ENCODE measurements at places on chromosomes 4 and X.

DNA sequence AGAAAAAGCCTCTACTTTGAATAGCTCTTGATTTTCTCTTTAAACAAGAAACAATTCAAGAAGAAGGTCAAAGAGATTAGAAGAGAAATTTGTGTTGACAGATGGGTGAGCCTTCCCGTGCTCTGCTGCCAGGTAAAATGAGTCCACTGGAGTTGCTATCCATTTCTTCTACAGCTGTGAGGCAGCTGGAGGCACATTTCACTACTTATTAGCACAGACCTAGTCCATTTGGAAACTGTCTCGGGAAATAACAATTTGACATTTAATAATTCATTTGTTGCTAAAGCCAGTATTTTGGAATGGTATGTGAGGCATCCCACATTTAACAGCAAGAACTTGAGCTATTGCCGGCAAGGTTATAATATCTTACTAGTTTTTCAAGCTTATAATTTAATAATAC lies 396.8 kb upstream of the GRIA3 start:
- no peaks in the 10 kb centered on the region for H3K27me3 ChIP-seq
- no peak overlapping the region for H3K4me3 ChIP-seq
- no peaks in the 10 kb centered on the region for H3K4me1 ChIP-seq
- H3K27ac ChIP-seq, result no peak overlapping the region

- H3K36me3 ChIP-seq, result no peaks in the 10 kb centered on the region
- no peaks in the 10 kb centered on the region for H3K4me1 ChIP-seq
- H3K4me3 ChIP-seq, result no peak overlapping the region
- no peak overlapping the region for H3K27ac ChIP-seq
- DNase-seq, result no peak
Measured at GRCh38 chr4:65791111-65791811, 121.0 kb upstream of the EPHA5 start.

GRCh38 chrX:128728943-128729342 lies 676.7 kb upstream of the ACTRT1 start:
- no peak for DNase-seq
- no peak overlapping the region for H3K4me3 ChIP-seq
- no peak overlapping the region for H3K27ac ChIP-seq
- H3K4me1 ChIP-seq, result no peaks in the 10 kb centered on the region
- no peaks in the 10 kb centered on the region for H3K36me3 ChIP-seq
- H3K27me3 ChIP-seq, result no peaks in the 10 kb centered on the region

DNA sequence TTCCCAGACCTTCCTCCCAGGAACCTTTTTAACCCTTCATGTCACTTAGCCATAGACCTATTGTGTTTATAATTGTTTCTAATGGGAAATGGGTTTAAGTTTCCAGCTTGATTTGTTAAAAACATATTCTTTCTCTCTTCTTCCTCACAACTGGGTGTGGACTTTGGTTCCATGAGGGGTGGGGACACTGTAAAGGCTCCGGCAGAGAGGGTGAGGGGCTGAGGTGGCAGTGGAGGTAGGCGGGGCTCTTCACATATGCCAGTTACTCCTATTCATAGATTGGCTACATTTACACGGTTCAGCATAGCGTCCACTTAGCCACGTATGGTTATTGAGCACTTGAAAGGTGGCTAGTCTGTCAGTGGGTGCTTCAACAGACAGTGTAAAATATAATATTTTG lies 7.8 kb downstream of the INTS6L start:
- no peak overlapping the region for H3K27ac ChIP-seq
- DNase-seq, result no peak
- no peak overlapping the region for H3K4me3 ChIP-seq
- H3K4me1 ChIP-seq, result peaks cover 51% of the 10 kb centered on the region

DNA sequence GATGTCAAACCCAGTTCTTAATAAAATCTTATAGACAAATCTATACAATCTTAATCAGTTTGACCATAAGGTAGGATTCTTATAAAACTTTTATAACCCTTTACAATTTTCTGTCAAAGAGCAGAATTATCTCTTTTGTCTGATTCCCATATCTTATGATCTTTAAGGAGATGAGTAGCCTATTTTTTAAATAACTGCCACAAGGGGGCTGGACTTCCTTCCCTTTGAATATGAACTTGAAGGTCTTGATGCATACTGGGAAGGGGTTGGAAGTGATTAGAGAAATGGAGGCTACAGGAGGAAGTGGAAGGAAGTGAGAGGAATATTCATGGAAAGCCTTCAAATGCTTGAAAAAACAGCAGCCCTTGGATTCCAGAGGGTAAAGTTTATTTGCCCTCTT lies 111.1 kb downstream of the APOOL start:
- no peak overlapping the region for H3K4me3 ChIP-seq
- H3K27ac ChIP-seq, result no peak overlapping the region
- no peaks in the 10 kb centered on the region for H3K27me3 ChIP-seq
- DNase-seq, result no peak
- H3K36me3 ChIP-seq, result no peaks in the 10 kb centered on the region
- H3K4me1 ChIP-seq, result no peaks in the 10 kb centered on the region

GRCh38 chr4:107363125-107363524 lies 327.0 kb upstream of the DKK2 start:
- H3K27me3 ChIP-seq, result no peaks in the 10 kb centered on the region
- DNase-seq, result no peak

DNA sequence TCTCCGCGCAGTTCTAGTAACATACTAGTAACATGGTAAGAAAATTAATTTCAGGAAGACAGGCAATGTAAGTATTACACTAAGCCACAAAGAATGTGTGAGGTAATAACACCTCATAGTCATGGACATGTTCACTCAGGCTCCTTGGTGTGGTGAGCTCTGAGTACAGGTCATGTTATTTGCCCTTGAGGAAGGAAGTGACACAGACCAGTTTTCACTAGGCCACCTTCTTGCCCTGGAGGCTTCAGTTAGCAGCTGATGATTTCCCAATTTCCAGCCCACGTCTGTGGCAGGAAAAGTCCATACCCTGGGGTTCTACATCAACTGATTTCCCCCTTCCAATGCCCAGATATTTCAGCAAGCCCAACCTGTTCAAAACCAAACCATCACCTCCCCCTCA lies 6.7 kb downstream of the APOO start:
- no peak overlapping the region for H3K27ac ChIP-seq
- DNase-seq, result no peak
- no peaks in the 10 kb centered on the region for H3K27me3 ChIP-seq

DNA sequence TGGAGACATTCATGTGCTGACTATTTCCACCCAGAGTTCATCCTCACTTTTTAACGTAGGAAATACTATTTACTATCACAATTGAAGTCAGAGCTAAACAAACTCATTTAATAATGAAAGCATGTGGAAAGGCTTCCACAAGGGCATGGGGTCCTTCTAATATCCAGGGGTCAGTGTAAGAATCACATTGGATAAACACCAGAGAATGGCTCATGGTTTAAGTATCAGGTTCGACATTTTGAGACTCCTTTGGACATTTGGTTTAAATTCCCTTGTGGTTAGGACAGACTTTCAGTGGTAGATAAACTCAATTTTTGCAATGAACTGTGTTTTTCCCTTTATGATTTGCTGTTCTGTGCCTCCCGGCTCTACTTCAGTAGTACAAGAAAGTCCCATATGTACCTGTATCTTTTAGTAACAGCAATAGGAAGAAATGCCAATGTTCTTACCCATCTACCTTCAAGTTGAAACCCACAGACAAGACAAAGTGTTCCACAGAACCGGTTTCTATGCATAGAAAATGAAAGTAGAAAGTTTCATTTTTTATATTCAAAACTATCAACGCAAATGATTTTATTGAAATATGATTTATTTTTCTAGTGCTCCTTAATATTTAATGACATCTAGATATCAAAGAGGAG lies 589.0 kb upstream of the FAM241A start:
- no peaks in the 10 kb centered on the region for H3K4me1 ChIP-seq
- no peaks in the 10 kb centered on the region for H3K27me3 ChIP-seq
- H3K27ac ChIP-seq, result no peak overlapping the region

GRCh38 chrX:76279007-76279406 lies 106.1 kb downstream of the PBDC1 start:
- peak; percentile 4 for DNase-seq
- H3K27me3 ChIP-seq, result no peaks in the 10 kb centered on the region
- no peak overlapping the region for H3K4me3 ChIP-seq

DNA sequence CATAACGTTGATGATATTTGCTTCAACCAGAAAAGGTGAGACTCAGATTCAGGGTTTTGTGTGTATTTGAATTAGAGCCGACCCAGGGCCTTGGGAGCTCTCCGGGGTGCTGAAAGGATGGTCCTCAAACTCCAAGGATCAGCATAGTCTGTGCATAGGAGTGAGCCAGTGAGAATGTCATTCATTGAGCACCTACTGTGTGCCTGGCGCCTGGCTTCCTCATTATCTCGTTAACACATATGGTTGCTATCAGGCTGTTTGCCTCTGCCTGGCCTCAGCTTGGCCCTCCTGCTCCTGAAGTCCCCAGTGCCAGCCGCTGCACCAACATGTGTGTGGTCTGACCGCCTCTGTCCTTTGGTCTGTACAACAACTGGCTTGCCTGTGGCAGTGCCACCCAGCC lies 25.1 kb upstream of the JAKMIP1 start:
- no peaks in the 10 kb centered on the region for H3K4me1 ChIP-seq
- peaks cover 39% of the 10 kb centered on the region for H3K27me3 ChIP-seq
- DNase-seq, result no peak
- H3K36me3 ChIP-seq, result no peaks in the 10 kb centered on the region

GRCh38 chr4:2763511-2763967 lies 7.4 kb upstream of the TNIP2 start:
- no peak for DNase-seq
- no peaks in the 10 kb centered on the region for H3K27me3 ChIP-seq
- peak overlapping the region; percentile 54 for H3K4me3 ChIP-seq
- H3K4me1 ChIP-seq, result peaks cover 4% of the 10 kb centered on the region
- H3K36me3 ChIP-seq, result no peaks in the 10 kb centered on the region

- no peaks in the 10 kb centered on the region for H3K27me3 ChIP-seq
- H3K27ac ChIP-seq, result no peak overlapping the region
- no peaks in the 10 kb centered on the region for H3K36me3 ChIP-seq
- DNase-seq, result no peak
- H3K4me1 ChIP-seq, result no peaks in the 10 kb centered on the region
Measured at GRCh38 chr4:67375291-67375690, 170.0 kb downstream of the CENPC start.

DNA sequence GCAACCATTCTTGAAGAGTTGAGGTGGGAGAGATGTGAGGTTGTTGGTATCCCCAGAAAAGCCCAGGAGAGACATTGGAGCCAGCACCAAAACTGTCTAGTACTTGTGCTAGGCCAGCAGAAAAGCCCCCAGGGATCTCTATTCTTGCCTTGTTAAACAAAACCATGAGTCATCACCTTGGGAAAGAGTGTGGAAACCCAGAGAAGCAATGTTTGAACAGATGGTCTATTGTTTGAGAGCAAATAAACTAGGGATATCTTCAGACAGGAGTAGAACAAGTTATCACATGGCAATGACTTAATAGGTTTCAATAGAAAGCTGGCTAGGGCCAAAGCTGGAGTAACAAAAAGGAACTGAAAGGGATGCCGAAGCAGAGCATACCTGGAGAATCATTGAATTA lies 195.7 kb upstream of the CASK start:
- H3K36me3 ChIP-seq, result peaks cover 3% of the 10 kb centered on the region
- peaks cover 8% of the 10 kb centered on the region for H3K4me1 ChIP-seq
- no peaks in the 10 kb centered on the region for H3K27me3 ChIP-seq
- no peak overlapping the region for H3K4me3 ChIP-seq
- DNase-seq, result no peak
- H3K27ac ChIP-seq, result no peak overlapping the region

GRCh38 chr4:6546681-6547447 lies 28.1 kb upstream of the MAN2B2 start:
- no peaks in the 10 kb centered on the region for H3K4me1 ChIP-seq
- peaks cover 3% of the 10 kb centered on the region for H3K27me3 ChIP-seq
- DNase-seq, result peak; percentile 33
- no peak overlapping the region for H3K4me3 ChIP-seq

GRCh38 chrX:141811438-141811837 lies 26.7 kb upstream of the MAGEC3 start:
- no peaks in the 10 kb centered on the region for H3K27me3 ChIP-seq
- no peak overlapping the region for H3K4me3 ChIP-seq
- no peak for DNase-seq
- no peak overlapping the region for H3K27ac ChIP-seq
- no peaks in the 10 kb centered on the region for H3K4me1 ChIP-seq
- no peaks in the 10 kb centered on the region for H3K36me3 ChIP-seq

GRCh38 chr4:48333587-48333986 lies 7.7 kb upstream of the SLAIN2 start:
- no peak for DNase-seq
- H3K36me3 ChIP-seq, result no peaks in the 10 kb centered on the region
- peaks cover 9% of the 10 kb centered on the region for H3K4me1 ChIP-seq
- H3K4me3 ChIP-seq, result no peak overlapping the region
- H3K27me3 ChIP-seq, result peaks cover 12% of the 10 kb centered on the region

DNA sequence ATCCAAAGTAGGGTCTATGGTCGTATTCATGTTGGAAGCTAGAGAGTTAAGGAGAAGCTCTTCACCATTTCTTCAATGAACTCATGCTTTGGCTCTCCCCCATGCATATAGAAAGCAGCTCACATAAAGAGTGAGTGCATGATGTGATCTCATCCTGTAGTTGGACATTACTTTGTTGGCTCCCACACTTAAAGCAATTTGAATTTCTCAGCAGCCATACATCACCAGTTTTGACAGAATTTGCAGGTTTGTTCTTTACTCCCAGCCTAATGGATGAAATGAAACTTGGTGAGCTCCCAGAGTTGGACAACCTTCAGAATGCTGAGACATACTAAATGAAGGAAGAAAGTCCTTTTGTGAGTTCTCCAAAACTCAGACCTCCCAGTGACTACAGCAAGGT lies 613.5 kb downstream of the IQCM start:
- no peaks in the 10 kb centered on the region for H3K36me3 ChIP-seq
- no peaks in the 10 kb centered on the region for H3K27me3 ChIP-seq
- no peaks in the 10 kb centered on the region for H3K4me1 ChIP-seq
- H3K27ac ChIP-seq, result no peak overlapping the region

DNA sequence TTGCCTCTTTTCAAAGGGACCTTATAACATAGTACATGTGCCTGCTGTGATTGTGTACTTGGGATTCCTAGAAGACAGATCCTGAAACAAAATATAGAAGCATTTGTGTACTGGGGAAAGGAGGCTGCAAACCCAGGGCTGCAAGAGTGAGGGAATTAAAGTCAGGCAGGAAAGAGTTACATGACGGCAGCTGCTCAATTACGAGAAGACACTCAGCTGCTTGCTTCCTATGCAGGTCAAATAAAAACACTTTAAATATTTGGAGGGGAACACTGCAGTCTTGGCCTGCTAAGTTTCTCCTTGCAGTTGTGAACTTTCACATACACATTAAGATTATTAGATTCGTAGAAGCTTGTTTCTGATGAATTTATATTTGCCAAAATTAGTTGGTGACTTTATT lies 191.9 kb upstream of the CXCL13 start:
- no peak overlapping the region for H3K4me3 ChIP-seq
- H3K36me3 ChIP-seq, result no peaks in the 10 kb centered on the region
- DNase-seq, result no peak
- no peak overlapping the region for H3K27ac ChIP-seq

DNA sequence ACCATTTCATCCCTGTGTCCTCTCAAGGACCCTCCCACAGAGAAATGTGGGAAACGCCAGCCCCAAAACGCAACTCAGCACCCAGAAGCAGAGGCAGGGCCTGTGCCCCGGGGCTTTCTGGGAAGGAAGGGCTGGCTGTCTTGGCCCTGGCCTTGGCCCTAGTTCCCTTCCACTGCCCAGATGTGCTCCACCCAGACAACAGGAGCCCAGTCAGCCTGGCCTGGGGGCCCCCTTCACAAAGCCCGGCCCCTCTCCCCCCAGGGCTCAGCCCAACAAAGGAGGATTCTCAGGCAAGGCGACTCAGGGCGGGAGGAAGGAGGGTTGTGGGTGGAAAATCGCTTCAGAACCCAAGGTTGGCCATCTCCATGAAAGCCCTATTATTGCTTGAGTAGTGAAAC lies 82.5 kb downstream of the PJA1 start:
- no peak overlapping the region for H3K4me3 ChIP-seq
- no peak overlapping the region for H3K27ac ChIP-seq
- no peaks in the 10 kb centered on the region for H3K36me3 ChIP-seq

Measured in T-helper 2 cell treated with Interferon-gamma antibody and Interleukin-4, amounts not matched to agents 5 μg/mL and 100 μg/mL, for 36 hours (primary cell).